ENCODE measurements at places on chromosomes 11 and 22.

- DNase-seq = no peak
Measured at GRCh38 chr11:22711880-22712279, 45.5 kb downstream of the GAS2 start.

GRCh38 chr11:28618416-28618815 is 510.2 kb downstream of the METTL15 start:
- no peak for DNase-seq

- DNase-seq = no peak
Measured at GRCh38 chr11:36837831-36838437, 239.9 kb upstream of the RAG2 start.

- no peak for DNase-seq
Measured at GRCh38 chr11:94558468-94558867, 8.7 kb upstream of the PIWIL4 start.

- DNase-seq = no peak
Measured at GRCh38 chr11:132790466-132790865, 741.8 kb downstream of the OPCML start.

DNA sequence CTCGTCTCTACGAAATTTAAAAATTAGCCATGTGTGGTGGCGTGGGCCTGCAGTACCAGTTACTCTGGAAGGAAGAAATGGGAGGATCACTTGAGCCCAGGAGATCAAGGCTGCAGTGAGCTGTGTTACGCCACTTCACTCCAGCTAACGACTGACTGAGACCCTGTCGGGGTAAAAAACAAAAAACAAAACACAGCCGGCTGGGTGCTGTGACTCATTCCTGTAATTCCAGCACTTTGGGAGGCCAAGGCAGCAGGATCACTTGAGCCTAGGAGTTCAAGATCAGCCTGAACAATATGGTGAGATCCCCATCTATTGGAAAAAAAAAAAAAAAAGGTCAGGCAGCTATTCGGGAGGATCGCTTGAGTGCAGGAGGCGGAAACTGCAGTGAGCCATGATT is 2.4 kb downstream of the PAFAH1B2 start:
- DNase-seq = no peak

DNA sequence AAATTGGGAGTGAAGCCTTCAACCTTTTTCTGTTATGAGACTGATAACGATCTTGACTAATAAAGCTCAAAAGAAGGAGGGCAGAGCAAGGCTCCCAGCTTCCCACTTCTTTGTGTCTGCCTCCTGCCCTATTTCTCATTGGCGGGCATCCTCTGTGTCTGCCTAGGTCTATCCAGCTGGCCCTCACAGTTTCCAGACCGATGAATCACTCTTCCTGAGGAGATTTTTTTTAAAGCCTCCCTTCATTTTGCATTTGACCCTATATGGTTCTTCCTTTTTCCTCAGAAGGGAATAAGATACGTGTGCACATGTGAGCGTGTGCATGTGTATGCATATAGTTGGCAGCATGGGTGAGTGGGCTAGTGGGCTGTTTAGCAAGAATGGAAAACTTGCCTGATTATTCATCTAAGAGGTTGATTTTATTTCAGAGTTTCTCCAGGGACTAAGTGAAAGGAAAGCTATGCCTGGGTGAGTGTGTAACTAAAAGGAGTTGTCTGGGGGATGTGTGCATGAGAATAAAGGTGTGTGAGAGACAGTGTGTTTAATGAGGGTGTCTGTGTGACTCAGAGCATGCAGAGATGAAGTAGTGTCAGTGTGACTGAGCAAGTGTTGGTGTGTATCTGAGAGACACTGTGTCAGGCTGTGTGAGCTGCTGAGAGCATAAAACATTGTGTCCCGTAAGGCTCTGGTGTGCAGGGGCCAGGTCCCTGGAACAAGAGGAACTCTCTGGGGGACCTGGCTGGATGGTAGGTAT is 12.2 kb downstream of the PHLDB1 start:
- no peak for DNase-seq

- no peak for DNase-seq
Measured at GRCh38 chr22:26894766-26895485, 237.5 kb downstream of the MIAT start.

- DNase-seq = no peak
Measured at GRCh38 chr11:97860237-97860636, 1160.5 kb upstream of the CNTN5 start.

GRCh38 chr11:79438631-79439409 is 2.0 kb downstream of the TENM4 start:
- no peak for DNase-seq

GRCh38 chr22:32106930-32107329 is 52.2 kb downstream of the C22orf42 start:
- peak; percentile 33 for DNase-seq

DNA sequence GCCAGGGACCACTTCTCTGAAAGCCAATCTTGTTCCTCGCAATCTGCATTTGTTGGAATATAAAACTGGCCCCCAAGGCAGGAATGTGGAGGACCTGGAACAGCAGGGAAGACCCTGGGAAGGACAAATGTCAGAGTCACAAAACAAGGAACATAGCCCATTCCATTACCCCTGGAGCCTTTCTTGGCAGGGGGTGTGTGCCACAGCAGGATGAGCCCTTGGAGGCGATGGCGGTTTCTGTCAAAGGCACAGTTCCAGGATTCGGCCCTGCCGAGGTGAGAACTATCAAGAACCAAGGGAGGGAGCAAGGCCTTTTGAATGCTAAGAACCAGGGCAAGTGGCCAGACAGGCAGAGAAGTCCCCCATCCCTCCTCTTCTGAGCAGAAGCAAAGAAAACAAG is 204.3 kb downstream of the TRIM29 start:
- no peak for DNase-seq

DNA sequence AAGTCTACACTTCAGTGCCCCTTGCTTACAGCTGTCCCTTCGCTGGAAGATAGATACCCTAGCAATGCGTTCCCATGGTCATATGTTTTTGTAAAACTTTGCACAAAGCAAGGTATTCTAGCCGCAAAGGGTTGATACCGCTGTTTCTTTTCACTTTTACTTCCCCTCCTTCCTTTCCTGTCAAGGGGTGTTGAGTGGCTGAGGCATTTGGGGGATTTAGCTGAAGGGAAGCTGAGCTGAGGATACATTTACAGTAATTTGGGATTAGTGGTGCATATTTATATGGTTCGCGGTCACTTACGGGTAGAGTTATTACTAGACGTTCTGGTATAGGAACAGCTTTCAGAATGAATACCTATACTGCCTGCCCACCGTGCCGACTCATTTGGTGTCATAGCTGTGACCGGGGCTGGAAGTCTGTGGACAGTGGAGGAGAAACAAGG is 86.9 kb upstream of the WNT11 start:
- no peak for DNase-seq

- no peak for DNase-seq
Measured at GRCh38 chr11:119205080-119205479, 1.1 kb upstream of the CBL start.

DNA sequence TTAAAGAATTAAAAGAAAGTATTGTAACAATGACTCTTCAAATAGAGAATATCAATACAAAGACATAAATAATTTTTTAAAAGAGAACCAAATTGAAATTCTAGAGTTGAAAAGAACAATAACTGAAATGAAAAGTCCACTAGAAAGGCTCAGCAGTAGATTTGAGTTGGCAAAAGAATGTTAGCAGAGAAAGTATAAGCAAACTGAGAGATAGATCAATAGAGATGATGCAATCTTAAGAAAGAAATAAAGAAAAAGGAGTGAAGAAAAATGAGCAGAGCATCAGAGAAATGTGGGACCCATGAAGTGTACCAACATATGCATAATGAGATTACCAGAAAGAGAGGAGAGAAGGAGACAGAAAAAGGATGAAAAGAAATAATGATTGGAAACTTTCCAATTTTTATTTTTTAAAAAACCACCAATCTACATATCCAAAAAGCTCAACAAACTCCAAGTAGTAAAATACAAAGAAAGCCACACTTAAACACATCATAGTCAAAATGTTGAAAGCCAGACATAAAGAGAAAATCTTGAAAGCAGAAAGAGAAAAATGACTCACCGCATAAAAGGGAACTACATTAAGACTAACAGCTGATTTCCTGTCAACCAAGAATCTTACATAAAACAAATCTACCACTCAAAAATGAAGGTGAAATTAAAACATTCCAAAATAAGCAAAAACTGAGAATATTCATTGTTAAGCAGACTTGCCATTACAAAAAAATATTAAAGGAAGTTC is 20.9 kb downstream of the NCF4 start:
- no peak for DNase-seq

- DNase-seq = no peak
Measured at GRCh38 chr11:122150216-122151124, 34.5 kb upstream of the BLID start.

GRCh38 chr11:14687456-14687855 is 43.9 kb downstream of the PDE3B start:
- DNase-seq = no peak

DNA sequence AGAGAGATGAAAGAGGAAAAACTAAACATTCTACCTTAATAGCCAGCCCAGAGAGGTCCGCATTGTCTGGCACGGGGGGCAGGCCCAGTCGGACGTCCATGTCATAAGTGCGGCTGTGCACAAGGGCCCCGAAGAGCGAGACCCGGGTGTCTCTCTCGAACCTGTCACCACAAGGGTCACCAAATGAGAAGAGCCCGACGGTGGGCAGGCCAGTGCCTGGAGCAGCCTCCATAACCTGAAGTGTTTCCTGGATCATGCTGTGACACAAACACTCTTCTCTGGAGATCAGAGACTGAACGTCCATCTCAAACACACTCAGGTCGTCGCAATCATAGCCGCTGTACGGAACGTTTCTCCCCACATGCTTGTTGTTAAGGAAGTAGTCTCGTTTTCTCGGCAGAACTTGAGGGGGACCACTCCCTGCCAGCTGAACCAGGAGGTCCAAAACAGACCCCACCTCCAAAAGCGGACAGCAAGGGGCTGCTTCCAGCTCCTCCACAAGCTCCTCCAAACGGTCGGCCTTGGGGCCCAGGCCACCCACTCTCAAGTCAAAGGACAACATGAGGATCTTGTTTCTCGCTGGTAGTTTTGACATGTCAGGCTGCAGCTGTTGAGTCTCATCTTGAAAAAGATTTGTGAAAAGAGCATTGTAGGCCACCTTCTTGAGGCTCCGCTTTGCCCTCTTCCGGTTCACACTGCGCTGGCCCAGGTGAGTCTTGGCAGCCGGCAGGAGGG is 971 bp downstream of the TUBGCP6 start:
- no peak for DNase-seq

DNA sequence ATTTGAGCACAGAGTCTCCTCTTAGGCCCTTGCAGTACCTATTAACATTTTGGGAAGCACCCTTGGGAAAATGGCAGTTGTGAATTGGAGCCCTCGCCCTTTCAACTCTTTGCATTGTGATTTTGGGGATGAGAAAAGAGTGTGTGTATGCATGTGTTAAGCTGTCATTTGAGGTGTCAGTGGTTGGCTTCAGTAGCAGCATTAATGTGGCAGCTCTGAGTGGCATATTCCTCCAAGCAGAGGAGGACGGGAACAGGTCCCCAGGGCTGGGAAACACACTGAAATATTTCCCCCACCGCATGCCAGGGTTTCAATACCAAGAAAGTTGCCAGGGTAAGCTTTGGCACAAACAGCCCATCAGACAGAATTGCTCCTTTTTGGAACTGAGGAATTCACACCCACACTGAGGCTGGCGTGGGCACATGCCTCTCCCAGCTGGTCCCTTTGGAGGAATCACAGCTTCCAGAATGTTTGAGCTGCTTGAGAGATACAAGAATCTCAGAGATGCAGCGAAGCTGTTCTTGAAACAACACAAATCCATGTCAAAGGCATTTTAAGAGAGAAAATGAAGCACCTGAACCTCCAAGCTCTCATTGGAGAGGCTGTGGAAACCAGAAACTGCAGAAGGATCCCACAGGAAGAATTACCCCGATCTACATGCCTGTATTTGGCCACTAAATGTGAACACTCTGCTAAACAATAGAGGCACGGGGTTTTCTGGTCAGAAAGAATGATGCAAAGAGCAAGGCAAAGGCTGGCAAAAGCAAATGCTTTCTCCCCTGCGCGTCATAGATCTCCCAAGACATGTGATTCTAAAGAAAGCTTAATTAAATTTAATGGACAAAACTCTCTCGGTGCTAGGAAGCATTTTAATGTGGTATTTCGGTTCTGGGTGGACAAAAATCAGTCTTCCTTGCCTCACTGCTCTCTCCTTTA is 67.2 kb upstream of the RCN1 start:
- DNase-seq = no peak

DNA sequence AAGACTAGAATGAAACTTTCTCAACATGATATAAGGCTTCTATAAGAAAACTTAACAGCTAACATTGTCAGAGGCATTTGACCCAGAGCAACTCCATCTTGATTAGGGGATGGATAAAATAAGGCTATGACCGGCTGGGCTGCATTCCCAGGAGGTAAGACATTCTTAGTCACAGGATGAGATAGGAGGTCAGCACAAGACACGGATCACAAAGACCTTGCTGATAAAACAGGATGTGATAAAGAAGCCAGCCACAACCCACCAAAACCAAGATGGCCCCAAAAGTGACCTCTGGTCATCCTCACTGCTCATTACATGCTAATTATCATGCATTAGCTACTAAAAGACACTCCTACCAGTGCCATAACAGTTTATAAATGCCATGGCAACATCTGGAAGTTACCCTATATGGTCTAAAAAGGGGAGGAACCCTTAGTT is 135.2 kb downstream of the TTC28 start:
- no peak for DNase-seq

- DNase-seq = no peak
Measured at GRCh38 chr11:121520243-121521144, 67.7 kb upstream of the SORL1-AS1 start.

GRCh38 chr11:92569726-92570125 is 345.1 kb downstream of the FAT3 start:
- no peak for DNase-seq

- DNase-seq = no peak
Measured at GRCh38 chr22:44815099-44816070, 63.0 kb downstream of the ARHGAP8 start.

- no peak for DNase-seq
Measured at GRCh38 chr22:37674951-37675929, at the start of gene LGALS1. Gene LGALS1 (plus strand): TSS chr22:37675636. CDS start chr22:37675703, 67 bp downstream.

- no peak for DNase-seq
Measured at GRCh38 chr22:36249160-36249559, 3.8 kb upstream of the APOL1 start.

DNA sequence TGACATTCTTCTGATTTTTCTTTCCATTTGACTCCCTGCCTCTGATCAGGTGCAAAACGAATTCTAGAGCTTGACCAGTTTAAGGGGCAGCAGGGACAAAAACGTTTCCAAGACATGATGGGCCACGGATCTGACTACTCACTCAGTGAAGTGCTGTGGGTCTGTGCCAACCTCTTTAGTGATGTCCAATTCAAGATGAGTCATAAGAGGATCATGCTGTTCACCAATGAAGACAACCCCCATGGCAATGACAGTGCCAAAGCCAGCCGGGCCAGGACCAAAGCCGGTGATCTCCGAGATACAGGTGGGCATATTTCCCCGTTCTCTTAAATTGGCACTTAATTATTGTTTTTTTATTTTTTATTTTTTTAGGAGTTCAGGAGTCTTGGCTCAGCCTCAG is 15.4 kb downstream of the XRCC6 start:
- DNase-seq = no peak
